ENCODE measurements at places on chromosomes 4 and X.

GRCh38 chrX:68723491-68724155, 76.2 kb downstream of the STARD8 start:
- no peak for DNase-seq

GRCh38 chr4:150001815-150002214, 76.4 kb upstream of the DCLK2 start:
- no peak for DNase-seq

DNA sequence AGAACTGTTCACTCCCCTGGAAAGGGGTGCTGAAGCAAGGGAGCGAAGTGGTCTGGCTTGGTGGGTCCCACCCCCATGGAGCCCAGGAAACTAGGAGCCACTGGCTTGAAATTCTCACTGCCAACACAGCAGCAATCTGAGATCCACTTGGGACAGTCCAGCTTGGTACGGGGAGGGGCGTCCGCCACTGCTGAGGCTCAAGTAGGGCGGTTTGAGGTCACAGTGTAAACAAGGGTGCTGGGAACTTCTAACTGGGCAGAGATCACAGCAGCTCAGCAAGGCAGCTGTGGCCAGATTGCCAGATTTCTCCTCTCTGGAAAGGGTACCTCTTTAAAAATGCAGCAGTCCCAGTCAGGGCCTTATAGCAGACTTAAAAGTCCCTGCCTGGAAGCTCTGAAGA, 53.9 kb upstream of the GALNTL6 start:
- no peak for DNase-seq

DNA sequence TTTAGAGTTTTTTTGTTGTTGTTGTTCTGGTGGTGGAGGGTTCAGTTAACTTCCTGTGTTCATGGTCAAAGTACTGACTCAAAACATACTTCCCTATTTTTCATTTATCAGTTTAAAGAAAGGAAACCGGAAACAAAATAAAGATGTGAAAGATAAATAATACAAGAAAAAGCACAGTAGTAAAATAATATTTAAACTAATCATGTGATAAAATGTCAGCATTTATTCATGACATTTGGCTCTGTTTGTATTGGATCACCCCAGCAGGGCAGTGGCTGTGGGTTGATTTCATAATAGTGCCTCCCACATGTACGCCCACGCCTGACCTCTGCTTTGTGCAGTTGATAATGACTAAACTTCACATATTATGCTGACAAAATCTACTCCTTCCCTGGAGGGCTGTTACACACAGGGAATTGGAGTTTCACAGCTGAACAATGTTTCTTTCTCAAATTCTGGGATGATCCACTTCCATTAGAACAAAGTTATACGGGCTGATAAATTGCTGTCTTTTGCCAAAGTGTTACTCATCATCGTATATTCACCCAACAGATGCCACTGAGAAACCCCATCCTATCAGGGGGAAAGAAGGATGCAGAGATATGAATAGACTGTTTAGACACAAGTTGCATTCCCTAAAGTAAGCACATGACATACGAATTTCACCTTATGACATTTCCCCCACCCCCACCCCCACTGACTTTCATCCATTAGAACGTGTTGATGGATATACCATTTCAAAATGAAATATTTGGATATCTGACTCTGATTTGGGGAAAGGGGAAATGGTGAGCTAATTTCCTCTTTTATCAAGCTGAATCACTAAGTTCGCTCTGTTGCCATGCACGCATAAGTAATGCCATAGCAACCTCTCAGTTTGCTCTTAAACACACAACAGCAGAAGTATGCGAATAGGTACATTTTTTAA, 48.3 kb downstream of the AMELX start:
- DNase-seq, result peak; percentile 71

DNA sequence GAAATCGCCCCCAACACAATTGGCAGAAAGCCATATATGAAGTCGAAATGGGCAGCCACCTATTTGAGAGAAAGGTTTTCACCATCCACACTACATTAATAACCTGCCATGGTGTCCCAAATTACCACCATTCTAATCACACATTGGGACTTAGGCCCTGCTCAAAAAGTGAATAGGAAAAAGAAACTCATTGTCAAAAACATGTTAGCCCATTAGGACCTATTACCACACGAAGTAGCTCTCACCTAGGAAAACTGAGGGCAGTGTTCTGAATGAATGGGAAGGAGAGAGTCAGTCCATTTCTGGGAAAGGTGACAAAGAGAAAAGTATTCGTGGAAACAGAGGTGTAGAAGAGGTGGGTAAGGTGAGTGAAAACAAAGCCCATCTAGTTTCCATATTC, 60.8 kb downstream of the GPC3 start:
- DNase-seq, result no peak

DNA sequence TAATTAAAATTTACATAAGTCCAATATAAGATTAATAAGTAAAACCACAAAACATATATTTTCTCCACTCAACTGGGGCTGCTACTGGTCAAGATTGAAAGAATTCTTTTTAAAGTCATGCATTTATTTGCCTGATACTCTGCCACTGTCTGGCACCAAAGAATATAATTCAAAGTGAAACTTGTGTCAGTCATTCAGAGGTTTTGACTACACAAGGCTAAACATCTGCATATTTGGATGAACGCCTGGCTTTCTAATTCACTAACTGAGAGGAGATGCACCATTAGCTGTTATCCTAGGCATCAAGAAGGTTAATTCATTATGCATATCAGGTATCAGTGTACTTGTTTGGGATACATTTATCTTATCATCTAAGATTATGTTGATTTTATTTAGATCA, 598.5 kb downstream of the CENPC start:
- DNase-seq, result no peak

- DNase-seq, result peak; percentile 4
These were observed 311.2 kb upstream of the GATB start for GRCh38 chr4:152072001-152072485.

- peak; percentile 95 for DNase-seq
These were observed 19.7 kb upstream of the ACSL1 start for GRCh38 chr4:184845367-184846021.

DNA sequence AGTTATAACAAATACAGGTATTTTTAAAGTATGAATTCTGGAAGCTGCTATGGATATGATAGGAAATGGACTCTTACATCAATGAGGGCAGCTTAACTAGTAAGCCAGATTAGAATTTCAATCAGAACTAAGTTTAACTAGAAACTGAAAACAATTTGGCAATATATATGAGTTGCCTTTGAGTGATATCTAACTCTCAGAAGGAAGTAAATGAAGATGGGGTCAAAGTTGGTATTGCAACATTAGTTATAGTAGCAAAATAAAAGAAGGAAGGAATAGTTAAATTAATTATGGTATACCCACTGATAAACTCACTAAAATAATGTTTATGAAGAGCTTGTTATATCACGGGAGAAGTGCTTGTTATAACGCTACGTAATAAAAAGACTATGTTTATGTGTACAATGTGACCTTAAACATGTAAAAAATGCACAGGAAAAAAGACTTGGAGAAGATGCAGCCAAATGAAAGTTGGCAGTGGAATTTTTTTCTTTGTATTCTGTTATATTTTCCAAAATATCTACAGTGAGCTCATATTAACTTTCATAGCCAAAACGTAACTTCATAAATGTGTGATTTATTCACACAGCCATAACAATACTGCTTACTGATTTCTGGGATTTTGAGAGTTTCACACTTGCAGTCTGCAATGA, 34.5 kb downstream of the PHKA2 start:
- no peak for DNase-seq

DNA sequence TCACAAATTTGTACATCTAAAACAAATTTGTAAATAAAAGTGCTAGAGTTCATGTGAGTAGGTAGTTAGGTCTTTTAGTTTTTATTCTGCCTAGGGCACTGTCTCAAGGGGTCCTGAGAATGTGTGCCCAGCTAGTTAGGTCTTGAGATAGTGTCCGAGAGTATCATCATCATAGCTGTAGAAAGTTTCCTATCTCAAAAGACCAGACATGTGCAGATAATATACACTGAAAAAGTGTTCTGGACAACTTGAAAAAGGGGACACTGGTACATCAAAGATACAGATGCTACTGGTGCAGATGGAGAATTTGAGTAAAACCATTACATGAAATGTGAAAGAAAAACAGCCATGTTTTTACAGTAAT, 1.8 kb upstream of the ZCCHC4 start:
- no peak for DNase-seq

GRCh38 chrX:153387987-153388721, 13.0 kb downstream of the PNMA6E start:
- DNase-seq, result no peak

DNA sequence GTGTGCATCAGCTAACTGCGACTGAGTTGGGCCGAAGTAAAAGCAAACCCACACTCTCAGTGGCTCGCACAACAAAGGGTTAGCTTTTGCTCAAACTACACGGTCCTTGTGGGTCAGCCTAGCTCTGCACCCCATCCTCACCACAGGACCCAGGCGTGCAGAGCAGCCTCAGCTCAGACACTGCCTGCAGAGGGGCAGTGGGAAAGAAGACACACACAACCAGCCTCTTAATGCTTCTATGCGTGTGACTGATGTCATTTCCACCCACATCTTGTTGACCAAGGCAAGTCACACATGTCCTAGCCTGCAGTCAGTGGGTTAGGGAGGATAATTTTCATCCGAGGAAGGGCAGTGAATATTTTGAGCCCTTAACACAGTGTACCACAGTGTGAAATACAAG, 40.5 kb downstream of the HMGB2 start:
- DNase-seq, result no peak

- no peak for DNase-seq
These were observed 26.0 kb upstream of the MGST2 start for GRCh38 chr4:139639654-139640053.

- no peak for DNase-seq
These were observed 57.2 kb downstream of the FNIP2 start for GRCh38 chr4:158826057-158826456.

- no peak for DNase-seq
These were observed 128.3 kb upstream of the EPHA5 start for GRCh38 chr4:65798498-65799127.

GRCh38 chrX:42976746-42977366, 198.9 kb upstream of the PPP1R2C start:
- DNase-seq, result no peak

- DNase-seq, result no peak
These were observed 156.0 kb upstream of the GALNT7 start for GRCh38 chr4:173012608-173013007.

DNA sequence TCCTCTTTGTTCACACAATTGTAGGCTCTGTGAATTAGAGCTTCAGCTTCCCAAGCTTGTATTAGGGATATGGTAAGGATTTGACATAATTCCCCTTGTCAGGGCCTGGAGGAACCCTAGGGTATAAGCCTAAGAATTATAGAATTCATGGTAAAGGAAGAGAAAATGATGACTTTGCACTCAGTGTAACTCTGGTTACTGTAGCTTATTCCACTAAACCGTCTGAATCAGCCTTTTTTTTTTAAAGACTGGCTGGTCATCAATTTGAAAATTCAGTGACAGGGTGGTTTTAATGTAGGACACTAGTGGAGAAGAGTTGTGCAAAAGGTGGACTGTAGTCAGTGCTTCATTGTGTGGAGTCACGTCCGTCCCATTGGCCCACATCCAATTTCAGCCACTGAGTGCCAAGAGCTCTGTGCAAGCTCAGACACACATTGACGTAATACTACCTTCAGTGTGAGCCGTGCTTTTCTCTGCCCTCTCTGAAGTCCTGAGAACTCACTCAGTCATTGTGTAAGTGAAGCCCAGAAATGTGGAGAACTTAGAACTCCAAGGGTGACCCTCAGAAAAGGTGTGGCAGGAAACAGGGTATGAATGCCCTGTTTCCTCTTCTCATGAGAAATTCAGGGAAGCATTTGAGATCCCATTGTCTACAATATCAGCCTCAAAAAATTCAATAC, 449.8 kb downstream of the C4orf33 start:
- DNase-seq, result no peak

GRCh38 chrX:71315917-71316316, 14.4 kb downstream of the ITGB1BP2 start:
- DNase-seq, result peak; percentile 66

GRCh38 chrX:155441097-155441496, 17.3 kb downstream of the F8A3 start:
- no peak for DNase-seq

GRCh38 chrX:112826023-112826422, 14.6 kb downstream of the AMOT start:
- DNase-seq, result no peak

DNA sequence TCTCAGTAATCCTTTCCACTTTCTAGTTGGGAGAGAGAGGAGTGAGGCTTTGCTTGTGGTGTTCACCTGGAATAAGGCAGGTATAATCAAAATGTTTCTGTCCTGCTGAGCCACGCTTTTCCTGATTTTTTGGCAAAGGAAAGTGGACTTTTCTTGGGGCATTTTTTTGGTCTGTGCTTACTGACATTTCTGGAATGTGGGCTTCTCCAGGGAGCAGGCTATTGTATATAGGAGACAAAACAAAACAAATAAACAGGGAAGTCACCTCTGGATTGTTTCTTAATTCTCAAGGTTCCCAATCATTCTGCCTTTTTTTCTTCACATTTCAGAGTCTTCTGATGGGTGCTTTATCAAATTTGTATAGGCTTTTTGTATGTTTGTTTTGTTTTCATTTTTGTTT, 25.7 kb upstream of the RP2 start:
- peak; percentile 48 for DNase-seq

DNA sequence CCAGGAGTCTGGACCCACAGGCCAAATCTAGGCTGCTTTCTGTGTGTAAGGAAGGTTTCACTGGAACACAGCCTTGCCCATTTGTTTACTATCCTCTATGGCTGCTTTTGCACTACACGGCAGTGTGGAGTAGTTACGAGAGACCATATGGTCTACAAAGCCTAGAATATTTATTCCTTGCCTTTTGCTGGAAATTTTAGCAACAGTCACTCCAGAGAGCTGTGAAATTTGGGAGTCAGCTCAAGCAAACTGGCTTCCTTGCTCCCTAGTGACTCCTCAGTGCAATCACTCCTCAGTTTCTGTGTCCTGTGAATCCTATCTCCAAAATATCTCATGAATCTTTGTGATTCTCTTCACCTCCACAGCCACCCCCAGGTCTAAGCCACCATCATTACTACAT, 99.0 kb upstream of the CPEB2 start:
- DNase-seq, result no peak

DNA sequence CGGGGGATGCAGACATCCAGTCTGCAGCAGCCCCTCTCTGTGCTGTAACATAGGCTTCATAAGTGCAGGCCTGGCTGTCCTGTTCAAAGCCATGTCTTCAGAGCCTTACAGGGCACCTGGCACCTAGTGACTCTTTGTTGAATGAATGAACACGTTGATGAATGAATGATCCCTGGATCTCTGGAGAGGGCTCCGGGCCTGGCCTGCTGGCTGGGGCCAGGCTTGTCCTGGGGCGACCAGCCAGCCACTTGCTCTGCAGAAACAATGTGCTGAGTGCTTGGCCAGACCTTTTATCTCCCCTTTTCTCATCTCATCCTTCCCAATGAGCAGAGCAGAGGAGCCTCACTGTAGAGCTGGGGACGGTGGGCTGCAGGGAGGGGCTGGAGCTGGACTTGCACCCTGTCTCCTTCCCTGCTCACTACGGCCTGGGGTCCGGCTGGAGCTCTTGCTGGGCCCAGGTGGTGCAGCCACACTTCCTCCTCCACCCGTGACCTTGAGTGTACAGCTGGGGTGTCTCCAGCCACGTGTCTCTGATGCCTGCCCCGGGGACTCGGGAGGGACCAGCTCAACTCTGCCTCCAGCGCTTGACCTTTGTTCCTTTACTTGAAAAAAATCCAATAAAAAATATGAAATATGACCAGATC, 77.9 kb downstream of the PSAPL1 start:
- no peak for DNase-seq

GRCh38 chr4:22988526-22988925, 295.8 kb downstream of the GBA3 start:
- peak; percentile 9 for DNase-seq

- peak; percentile 17 for DNase-seq
These were observed 14.4 kb upstream of the CDS1 start for GRCh38 chr4:84568496-84568895.

Data from AG10803 (cell line).